Activated naive CD8-positive, alpha-beta T cell treated with anti-CD3 and anti-CD28 coated beads, Interleukin-2, amount 50 U/mL, for 16 hours (primary cell): ENCODE measurements at places on chromosomes 6 and 20.

GRCh38 chr6:143961066-143961465 lies 47.0 kb downstream of the PLAGL1 start:
- DNase-seq: no peak

DNA sequence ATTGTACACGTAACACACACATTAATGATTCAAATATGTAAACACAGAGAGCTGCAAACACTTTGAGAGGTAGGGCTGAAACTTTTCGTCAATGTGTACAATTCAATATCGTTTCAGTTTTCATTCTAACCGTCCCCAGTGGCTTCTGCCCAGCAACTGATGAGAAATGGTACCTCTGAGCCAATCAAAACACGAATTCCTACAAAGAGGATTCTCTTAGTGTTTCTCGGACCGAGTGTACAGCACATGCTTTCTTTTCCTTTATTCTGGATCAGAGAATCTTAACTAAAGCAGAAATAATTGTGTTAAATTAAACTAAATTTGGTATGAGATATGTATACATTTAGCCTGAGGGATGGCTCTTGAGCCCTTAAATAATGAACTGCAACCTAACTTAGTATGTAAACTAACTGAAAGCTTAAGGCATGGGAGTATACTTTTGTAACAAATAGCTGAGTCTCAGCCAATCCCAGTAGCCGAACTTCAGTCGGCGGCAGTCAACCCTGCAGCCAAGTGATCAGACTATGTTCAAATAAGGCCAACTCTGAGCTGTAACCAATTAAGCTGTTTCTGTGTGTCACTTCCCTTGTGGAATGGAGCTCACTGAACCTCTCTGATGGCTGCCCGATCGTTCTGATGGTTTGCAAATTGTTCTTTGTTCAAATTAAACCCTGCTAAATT lies 16.1 kb downstream of the BTN2A1 start:
- peak; percentile 50 for DNase-seq

DNA sequence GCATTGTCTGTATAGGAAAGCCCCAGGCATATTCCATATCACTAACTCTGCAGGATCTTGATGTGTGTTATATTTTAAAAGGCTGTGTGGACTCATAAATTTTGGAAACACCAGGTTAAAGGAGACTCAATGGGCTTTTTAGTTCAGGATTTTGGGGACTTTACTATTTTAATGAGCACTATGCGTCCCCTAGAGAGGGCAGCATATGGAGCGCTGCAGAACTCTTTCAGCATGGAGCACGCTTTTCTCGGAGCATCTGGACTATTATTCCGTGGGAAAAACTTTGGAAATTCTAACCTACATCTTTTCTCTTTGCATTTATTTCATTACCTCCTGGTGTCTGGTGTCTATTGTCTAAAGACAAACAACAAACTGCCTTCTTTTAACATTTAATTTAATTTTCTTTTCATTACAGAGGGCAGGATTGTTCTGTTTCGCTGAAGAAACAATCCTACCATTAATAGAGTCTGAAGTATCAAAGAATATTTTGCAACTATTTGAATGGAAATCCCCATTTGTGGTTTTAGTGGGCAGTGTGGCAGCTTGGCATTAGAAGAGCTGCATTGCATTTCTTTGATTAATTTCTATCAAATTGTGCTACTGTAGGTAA lies 399.9 kb upstream of the HSF2 start:
- DNase-seq: no peak

- no peak for DNase-seq
These were observed 39.5 kb downstream of the SLC22A1 start for GRCh38 chr6:160160929-160161646.

- no peak for DNase-seq
These were observed 76.6 kb upstream of the HSF2 start for GRCh38 chr6:122322824-122323223.

- no peak for DNase-seq
These were observed 168.2 kb downstream of the SMOC2 start for GRCh38 chr6:168609026-168609685.
